ENCODE measurements at places on chromosomes 2 and 18.

DNA sequence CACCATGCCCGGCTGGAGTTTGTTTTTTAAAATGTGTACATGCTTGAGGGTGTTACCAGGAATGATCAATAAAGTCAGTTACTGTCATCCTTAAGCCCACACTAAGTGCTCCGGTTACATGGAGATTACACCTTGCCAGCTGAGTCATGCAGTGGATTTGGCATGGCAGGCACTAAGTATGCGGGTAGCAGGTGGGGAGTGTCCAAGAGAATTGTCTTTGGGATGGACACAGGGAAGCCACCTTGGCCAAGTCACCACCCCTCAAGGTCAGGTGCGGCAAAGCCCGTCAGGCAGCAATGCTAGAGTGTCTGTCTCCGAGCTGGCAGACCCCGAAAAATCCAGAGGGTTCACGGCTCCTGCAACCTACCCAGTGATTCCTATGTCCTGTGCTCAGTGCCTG is 54.8 kb downstream of the GBX2 start:
- DNase-seq: no peak

DNA sequence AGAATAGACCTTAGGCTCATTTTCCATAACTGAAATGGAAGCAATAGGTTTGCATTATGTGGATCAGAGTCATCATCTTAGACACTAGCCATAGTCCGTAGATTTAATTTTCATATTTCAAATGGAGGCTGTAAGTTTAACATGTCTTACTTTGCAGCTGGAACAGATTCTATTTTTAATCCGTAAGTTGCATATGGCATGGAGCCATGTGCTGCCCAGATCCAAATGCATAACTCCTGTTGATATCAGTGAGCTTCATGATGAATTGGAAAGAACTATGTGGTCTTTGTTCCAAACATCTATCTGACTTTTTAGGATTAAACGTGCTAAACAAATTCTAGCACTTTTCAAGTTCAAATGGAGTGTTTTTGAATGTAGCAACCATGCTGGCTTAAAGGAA is 43.4 kb downstream of the MEIS1 start:
- no peak for DNase-seq

GRCh38 chr18:25243754-25244153 is 108.2 kb downstream of the ZNF521 start:
- no peak for DNase-seq

- no peak for DNase-seq
Measured at GRCh38 chr2:38634684-38635083, 31.2 kb upstream of the GALM start.

GRCh38 chr2:112118148-112118547 is 20.0 kb upstream of the FBLN7 start:
- DNase-seq: no peak

- DNase-seq: no peak
Measured at GRCh38 chr2:200165687-200166086, 140.8 kb upstream of the SPATS2L start.

DNA sequence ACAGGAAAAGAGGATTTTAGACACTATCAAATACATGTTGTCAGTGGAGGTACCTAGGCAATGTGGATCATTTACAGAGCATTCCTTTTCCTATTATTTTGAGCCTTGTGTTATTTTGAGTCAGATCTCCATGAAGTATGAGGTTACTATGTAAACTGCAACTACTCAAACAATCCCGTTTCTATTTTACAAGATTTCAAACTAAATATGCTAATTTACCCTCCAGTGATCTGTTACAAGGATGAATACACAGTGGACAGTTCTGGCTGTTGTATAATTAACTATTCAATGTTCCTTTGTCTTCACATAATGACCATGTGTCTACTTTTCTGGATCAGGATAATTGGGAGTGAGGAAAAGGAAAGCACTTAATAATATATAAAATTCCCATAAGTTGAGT is 4.6 kb downstream of the HOXD1 start:
- no peak for DNase-seq

DNA sequence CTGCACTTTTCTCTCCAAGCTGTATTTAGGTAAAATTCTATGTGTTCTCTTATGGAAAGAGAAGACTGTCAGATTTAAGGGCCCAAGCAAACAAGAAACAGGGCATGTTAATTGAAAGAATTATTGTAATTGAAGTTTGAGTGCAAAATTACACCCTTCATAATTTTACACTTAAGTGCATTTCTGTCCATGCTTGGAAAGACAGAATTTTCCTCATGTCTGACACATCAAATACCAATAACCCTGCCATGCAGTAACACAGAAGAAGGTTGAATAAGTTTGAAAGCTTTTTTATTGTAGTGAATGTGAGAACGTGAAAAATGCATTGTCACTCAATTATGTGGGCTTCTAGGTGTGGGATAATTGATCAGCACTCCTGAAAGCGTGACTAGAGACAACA is 52.9 kb upstream of the PARD3B start:
- DNase-seq: no peak

DNA sequence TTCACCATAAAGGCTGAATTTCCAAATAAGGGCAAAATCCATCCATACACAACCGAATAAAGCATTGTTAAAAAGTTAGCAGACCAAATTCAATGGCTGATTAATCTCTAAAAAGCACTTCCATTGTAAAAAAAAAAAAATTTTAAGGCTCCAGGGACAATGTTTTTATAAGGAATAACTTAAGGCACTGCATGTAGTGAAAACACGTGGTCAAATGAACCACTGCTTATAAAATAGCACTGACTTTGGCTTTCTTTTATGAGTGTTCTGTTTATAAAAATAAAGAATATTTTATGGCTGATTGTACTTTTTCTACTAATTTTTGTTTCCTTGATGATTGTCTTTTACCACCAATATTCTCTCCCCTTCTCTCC is 409.3 kb upstream of the KCNH7 start:
- DNase-seq: no peak

- DNase-seq: no peak
Measured at GRCh38 chr2:223113161-223113560, 61.2 kb downstream of the KCNE4 start.

DNA sequence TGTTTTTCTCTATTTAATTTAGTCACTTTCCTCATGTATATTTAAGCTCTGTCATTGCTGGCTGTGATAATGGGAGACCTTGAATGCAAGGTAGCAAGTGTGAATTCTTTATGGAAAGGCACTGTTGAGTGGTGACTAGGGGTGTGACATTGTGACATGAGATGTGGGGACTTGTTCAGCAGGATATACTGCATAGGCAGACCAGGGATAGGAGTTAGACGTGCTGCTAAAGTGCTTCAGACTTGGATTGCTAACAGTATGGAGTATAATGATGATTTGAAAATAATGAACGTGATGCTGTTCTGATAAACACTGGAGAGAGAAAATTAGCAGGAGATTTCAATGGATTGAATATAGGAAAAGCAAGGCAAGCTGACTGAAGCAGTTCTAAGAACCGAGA is 135.1 kb downstream of the NCOA1 start:
- DNase-seq: no peak

DNA sequence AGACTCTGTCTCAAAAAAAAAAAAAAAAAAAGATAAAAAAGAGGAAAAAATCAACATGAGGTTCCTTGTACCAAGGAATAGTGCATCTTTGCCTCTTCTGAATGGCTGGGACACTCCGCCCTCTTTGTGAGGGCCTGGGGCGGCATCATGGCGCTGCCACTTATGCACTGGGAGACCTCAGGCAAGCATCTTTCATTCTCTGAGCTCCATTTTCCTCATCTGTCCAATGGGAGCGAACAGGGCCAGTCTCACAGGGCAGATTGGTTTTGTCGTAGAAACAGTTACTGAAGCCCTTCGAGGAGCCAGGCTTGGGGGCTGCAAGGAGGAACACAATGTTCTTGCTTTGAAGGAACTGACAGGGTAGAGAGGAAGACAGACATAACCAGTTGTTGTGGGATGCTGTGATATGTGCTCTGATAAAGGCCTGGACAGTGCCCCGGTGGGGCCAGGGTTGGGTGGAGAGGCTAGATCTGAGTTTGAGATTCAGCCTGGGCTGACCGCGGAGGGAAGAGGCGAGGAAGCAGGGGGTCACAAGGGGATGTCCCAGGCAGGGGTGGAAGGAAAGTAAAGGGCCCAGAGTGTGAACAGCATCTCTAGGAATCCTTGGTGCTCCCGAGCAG is 14.1 kb downstream of the ZFP36L2 start:
- DNase-seq: no peak

DNA sequence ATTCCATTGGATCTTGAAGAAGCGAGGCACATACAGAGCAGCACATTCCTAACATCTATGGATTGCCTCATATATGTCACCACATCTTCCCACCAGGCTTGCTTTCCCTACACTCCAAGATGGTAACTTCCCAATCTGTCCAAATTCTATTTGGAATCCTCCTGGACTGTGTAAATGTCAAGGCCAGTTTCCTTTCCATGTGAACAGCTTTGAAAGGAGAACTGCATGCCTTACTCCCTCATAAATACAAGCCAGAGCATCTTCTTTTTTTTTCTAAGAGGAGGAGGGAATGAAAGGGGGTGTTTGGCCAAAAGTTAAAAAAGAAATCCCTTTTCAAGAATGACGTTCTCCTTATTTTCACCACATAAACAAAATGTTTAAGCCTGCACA is 103.8 kb upstream of the OSR1 start:
- no peak for DNase-seq

GRCh38 chr2:138298120-138298814 is 203.3 kb upstream of the SPOPL start:
- no peak for DNase-seq

DNA sequence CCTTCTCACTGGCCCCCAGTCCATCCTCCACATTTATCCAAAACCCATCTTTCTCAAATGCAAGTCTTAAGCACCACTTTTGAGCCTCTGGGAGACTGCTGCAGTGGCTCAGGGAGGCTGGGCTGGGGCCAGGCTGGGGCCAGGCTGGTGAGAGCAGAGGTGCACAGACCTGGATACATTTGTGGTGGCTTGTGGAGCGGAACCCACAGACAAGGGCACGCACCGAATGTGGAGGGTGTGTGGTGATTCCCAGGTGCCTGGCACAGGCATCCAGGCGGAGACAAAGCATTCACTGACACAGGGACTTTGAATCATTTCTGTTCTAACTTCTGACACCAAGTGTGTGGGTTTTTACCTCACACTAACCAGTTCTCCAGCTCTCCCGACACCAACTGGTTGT is 42.2 kb upstream of the MGAT4A start:
- DNase-seq: no peak

- DNase-seq: no peak
Measured at GRCh38 chr2:33505966-33506365, 29.5 kb downstream of the RASGRP3 start.
